ENCODE measurements at places on chromosomes 4 and X.

DNA sequence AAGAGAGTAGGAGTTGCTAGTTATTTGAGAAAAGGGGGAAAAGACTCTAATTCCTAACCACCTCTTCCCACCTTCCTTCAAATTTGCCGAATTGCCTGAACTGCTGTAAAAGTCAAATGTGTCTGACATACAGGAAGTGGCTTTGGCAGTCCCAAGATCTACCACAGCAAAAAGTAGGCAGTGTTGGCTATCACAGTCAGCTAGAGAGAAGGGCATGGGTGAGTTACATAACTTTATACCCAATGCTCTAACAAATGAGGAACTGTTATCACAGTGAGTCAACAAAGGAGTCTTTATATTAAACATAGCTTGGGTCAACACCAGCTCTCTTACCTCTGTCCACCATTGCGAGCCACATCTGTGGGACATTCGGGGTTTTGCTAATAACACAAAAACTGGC, 2.4 kb upstream of the MBNL3 start:
- DNase-seq: no peak

DNA sequence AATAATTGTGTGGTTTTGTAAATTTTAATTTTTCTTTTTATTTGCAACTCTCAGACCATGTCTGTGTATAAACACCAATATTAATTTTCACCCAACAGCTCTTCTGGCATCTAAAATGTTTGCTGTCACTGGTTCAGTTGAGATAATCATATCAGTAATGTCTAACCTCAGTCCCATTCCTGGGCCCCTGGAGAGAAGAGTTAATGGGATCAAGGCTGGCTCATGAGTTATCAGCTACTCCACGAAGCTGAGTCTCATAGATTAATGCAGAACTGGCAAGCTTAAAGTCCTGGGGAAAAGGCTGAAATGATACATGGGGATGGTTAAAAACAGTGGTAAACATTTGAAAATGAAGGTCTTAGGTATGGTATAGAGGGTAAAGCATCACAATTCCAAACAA, 28.4 kb upstream of the TSPAN5 start:
- DNase-seq: no peak

GRCh38 chr4:165207016-165207430, 338 bp upstream of the KLHL2 start:
- DNase-seq: no peak

GRCh38 chrX:78957049-78957767, 12.0 kb downstream of the P2RY10 start:
- no peak for DNase-seq

GRCh38 chr4:5956285-5957021, 61.8 kb downstream of the C4orf50 start:
- DNase-seq: no peak

All from H1 (cell line).